GM03348 (cell line): ENCODE measurements at places on chromosomes 16 and 17.

DNA sequence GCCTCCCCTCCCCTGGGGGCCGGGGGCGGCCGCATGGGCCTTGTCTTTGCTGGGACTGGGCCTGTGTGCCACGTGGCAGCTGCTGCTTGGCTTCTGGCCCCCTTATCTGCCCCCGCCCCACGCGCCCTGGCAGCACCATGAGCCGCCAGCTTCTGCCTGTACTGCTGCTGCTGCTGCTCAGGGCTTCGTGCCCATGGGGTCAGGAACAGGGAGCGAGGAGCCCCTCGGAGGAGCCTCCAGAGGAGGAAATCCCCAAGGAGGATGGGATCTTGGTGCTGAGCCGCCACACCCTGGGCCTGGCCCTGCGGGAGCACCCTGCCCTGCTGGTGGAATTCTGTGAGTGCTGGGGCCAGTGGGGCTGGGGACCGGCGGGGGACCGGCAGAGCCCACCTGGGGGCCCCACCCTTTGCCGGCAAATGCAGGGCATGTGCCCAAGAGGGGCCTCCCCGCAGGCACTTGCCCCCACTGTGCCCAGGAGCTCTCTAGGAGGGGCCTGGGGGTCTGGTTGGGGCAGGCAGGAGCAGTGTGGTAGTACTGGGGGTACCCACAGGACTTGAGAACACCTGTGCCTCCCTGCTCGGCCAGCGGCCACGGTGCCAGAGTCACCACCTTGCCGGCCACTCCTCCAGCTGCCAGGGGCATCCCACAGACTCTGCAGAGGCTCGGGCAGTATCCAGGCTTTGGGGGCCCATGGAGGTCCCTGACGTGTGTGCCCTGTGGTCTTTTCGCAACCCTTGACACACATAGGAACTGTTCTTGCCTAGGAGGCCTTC is at the start of gene PDIA2:
Gene PDIA2 (plus strand): TSS at position 132 of the 773 bp plus-strand sequence. CDS start 6 bp downstream, at position 138.
- no peak for DNase-seq

- DNase-seq, result no peak
Measured at GRCh38 chr17:75723171-75723930, 2.1 kb downstream of the ITGB4 start.

- DNase-seq, result no peak
Measured at GRCh38 chr17:28698253-28698941, 13.3 kb downstream of the PROCA1 start.

GRCh38 chr17:29560316-29560715 is 6.5 kb downstream of the ABHD15 start:
- DNase-seq, result no peak

DNA sequence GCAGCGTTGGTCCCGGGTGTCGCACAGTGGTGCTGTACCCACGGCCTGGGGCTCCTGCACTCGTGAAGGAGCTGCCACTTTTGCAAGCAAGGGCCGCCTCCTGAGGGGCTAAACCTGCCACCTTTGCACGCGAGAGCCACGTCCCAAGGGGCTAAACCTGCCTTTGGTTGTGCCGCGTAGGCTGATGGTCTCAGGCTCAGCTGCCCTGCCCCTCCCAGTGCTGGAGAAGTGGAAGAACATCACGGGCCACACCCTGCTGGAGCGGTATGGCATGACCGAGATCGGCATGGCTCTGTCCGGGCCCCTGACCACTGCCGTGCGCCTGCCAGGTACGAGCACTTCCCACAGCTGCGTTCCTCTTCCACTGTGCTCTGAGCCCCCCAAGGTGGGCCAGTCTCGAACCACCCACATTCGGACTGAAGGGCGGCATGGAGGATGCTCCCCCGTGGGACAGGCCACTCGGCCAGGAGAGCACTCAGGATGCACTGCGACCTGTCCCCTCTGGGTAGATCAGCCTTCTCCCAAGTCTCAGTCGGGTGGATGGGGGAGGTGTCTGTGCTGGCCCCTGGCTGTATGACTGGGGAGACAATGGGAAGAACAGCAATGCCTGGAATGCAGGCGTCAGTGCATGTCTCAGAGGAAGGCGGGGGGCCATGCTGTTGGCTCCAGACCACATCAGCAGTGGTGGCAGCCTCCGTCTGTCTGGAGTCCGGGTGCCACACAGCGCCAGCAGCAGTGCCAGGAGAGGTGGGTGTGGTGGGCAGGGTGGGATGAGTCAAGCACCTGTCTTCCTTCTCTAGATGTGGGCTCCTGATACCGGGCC is 20.7 kb downstream of the ACSF3 start:
- no peak for DNase-seq

GRCh38 chr16:71666928-71667707 is 41.1 kb downstream of the MARVELD3 start:
- DNase-seq, result no peak

DNA sequence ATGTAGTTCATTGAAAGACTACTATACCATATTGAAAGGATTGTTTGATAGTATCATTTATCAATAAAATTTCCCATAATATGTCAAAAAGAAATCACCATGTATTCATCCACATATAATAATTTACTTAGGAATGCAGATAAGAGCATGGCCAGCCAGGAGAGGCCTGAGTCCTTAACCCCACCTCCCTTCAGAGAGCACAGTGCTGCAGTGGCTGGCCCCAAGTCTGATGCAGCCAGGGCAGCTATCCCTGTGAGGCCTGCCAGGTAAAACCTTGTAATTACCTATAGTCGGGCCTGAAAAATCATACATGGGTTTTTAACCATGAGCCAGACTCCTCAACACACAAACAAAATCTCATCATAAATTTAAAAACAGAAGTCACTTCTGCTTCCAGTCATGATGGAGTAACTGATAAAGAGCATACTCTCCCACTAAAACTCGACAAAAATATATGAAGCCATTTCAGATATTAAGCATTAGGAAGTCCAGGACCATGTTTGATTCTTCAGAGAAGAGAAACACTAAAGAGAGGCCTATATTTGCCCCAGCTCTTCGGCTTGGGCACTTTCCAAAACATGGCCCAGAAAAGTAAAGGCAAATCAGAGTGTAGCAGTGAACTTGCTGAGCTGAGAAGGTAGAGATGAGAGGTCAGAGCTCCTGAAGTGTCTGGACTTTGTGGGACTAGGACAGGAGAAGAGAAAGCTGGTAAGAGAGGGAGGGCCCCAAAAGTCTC is 40.9 kb upstream of the CCNF start:
- DNase-seq, result no peak

- DNase-seq, result no peak
Measured at GRCh38 chr16:22670044-22670536, 143.9 kb upstream of the HS3ST2 start.

DNA sequence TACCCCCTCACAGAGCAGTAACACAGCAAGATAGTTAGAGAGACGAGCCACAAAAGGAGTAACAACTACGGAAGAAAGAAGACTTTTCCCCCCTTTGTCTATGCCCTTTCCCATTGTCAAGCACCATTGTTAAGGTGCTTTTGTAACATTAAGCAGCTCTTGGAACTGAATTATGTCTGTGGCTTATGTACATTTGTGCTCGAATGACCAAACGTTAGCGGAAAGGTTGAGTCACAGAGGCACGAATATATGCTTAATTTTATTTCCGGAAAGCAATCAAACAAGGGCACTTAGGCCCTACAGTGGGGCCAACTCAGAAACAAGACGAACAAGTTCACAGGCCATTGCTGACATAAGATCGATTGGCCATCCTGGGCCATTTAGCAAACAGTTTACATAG is 109.5 kb downstream of the ANKFN1 start:
- DNase-seq, result no peak

DNA sequence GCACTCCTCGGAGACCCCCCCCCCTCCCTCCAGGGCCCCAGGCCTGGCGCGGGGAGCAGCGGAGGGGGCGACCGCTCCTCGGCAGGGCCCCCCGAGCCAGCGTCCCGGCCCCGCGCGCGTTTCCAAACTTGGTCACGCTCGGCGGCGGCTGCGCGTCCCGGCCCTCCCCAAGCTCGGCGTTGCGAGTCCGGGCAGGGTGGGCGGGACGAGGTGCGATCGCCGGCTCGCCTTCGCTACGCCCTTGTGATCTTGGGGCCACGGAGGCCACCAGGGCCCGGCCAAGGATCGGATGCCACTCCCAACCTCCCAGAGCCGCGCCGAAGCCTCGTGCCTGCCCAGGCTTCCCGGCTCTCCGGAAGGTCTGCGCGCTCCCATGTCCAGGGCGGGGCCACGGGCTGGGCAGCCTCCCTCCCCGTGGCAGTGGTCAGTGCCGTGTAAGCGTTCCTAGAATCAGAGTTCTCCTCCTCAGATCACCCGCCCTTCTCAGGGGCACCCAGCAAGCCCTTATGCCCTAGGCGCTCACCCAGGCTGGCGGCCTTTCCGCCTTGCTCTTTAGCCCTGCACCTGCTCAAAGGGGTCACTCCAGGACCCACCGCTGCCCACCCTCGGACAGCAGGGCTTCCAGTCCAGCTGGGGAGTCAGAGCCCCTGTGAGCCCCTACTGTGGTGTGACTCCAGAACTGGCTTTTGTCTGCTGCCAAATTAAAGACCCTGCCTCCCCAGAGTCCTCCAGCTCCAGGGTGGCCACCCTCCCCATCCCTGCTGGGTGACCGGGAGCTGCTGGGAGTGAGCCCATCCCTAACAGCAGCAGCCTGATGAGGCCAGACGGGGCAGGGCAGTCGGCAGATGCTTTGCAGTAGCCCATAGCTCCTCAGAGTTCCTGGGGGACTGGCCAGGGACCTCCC is 12.2 kb upstream of the MRPS23 start:
- peak; percentile 73 for DNase-seq

DNA sequence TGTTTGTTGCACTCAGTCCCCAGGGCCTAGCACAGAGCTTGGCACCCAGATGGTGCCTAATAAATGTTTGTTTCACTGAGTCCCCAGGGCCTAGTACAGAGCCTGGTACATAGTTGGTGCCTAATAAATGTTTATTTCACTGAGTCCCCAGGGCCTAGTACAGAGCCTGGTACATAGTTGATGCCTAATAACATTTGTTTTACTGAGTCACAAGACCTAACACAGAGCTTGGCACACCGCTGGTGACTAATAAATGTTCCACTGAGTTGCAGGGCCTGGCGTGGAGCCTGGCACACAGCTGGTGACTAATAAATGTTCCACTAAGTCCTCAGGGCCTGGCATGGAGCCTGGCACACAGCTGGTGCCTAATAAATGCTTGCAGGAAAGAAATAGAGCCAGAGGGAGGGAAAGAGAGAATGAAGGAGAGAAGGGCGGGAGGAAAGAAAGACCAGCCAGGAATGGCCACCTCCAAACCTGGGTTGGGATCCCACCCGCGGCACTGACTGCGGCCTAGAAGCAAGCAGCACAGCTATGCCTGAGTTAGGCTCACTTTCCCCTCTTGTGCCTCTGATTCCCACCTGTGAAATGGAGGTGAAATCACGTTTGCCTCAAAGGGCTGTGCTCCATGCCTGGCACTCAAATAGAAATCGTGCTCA is 7.5 kb downstream of the SLC5A11 start:
- DNase-seq, result no peak

DNA sequence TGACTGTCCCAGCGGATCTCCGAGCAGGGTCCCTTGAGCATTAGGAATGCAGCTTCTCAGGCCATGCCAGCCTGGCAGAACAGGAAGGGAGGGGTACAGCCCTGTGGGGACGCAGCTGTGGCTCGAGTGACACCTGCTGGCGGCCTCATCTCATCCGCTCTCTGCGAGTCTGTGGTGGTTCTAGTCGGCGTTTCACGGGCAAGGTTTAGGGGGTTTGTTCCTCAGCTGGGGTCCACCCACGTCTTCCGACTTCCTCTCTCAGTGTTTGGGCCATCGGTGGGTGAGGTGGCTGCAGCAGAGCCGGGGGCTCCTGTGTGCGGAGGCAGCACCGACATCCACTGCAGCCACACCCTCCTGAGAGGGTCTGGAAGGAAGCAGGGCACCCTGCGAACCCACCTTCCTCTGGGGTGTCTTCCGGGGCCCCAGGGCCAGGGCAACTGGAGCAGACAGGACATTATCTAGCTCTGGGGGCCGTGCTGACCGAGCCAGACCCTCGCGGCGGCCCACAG is 33.3 kb downstream of the JPH3 start:
- peak; percentile 72 for DNase-seq

DNA sequence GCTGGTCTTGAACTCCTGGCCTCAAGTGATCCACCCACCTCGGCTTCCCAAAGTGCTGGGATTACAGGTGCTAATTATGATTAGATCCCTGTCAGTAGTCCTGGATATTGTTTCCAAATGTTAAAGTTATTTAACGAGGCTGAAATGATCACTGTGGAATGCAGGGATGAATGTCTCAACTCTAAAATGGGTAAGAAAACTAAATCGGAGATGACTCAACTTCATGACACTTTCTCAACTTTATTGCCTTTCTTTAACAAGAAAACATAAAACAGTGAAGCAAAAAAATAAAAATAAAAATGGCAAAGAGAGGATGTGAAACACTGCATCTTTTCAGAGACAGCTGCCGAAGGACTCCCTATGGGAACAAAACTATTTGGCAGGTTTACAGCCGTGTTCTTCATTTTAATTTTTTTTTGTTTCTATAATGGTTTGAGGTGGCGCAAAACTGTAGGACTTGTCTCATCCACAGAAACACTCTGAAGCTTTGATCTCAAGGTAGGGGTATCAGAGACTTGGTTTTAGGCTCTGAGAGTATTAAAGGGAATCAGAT is 382.0 kb downstream of the GRIN2A start:
- peak; percentile 9 for DNase-seq

GRCh38 chr16:59213952-59214351 is 479.8 kb upstream of the GOT2 start:
- no peak for DNase-seq

DNA sequence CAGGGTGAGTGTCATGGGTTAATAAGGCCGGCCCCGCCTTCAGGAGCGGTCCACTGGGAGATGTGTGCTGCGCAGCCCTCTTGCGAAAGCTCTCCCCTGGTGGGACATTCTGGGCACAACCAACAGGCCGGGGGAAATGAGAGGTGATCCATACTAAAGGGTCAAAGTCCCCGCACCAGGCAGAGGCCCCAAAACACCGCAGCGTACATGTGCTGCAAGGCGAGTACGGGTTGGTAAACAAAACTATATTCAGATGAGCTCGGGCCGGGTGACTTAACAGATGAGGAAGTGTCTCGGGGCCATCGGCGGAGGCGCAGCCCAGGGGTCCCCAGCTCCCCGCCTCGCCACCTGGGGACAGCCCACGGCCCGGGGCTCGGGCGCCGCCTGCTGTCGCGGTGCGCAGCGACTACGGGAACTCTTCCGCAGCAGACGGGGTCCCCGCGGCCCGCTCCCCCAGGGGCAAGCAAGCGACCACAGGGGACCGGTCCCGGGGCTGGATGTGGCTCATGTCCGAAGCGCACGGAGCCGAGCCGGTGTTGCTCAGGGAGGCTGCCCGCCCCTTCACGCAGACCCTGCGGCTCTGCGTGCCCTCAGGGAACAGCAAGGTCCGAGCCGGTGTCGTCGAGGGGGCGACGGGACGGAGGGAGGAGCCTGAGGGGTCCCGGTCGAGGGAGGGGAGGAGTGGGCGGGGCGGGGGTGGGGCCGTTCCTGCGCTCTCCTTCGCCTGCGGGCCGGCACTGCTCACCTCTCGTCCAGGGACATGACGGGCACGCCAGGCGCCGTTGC is at the start of gene RAB37:
Gene RAB37 (plus strand): TSS at position 744 of the 786 bp plus-strand sequence. CDS start 17 bp downstream, at position 761.
- no peak for DNase-seq

DNA sequence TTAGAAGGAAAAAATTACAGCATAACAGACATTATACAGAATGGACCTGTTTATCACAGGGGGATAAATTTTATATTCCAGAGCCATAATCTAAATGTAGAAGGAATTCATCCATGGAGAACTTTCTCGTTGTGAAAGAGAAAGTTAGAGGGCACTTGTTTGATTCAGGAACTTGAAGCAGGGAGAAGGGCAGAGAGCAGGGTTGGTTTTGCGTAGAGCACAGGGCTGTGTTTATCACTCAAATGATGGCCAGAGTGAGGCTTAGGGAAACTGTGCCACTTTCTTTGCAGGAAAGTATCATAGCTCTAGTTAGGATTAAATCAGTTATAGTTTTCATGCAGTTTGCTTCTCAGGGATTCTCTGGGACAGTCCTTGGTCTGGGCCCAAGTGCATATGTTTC is 29.1 kb upstream of the MED13 start:
- DNase-seq, result no peak

- no peak for DNase-seq
Measured at GRCh38 chr16:27640277-27640600, 90.3 kb downstream of the KATNIP start.
